COR-L47 (cell line): ENCODE measurements at places on chromosomes 4 and X.

GRCh38 chr4:156505341-156505955 is 466.2 kb downstream of the PDGFC start:
- no peak for DNase-seq

DNA sequence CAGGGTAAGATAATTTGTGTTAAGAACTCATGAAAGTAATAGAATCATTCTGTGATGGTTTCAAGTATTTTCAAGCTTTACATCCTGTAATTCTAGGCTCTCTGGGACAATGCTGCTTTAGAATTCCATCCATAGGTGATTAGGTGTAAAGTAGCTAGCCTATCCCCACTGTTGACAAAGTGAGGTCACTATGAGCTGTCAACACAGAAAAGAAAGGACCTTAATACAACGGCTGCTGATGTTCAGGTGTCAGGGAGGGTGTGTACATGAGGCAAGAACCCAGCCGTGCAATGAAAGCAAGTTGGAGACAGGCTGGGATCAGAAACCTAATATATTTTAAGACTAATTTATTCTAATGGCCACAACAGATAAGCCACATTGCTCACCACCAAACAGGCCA is 36.8 kb upstream of the SH3RF1 start:
- DNase-seq = no peak

GRCh38 chr4:122701965-122702364 is 30.5 kb upstream of the BBS12 start:
- DNase-seq = no peak

DNA sequence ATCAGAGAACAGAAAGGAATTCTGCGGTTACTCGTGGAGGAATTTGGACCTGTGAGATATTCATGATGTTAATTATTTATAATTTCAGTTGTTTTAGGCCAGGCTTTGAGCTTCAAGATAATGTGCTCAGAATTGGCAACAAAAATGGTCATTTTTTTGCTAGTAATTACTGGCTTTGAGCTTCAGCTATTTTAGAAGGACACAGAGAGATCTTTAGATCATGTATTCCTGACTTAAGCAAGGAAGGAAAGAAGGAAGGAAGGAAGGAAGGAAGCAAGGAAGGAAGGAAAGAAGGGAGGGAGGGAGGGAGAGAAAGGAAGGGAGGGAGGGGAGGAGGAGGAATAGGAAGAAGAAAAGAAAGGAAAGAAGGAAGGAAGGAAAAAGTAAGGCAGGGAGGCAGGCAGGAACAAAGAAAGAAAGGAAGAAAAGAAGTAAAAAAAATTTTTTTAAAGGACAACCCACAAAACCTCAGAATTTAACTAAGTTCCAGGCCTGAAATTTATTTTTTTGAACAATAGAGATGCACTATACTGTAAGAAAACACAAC is 277.9 kb upstream of the KLF3 start:
- DNase-seq = no peak

DNA sequence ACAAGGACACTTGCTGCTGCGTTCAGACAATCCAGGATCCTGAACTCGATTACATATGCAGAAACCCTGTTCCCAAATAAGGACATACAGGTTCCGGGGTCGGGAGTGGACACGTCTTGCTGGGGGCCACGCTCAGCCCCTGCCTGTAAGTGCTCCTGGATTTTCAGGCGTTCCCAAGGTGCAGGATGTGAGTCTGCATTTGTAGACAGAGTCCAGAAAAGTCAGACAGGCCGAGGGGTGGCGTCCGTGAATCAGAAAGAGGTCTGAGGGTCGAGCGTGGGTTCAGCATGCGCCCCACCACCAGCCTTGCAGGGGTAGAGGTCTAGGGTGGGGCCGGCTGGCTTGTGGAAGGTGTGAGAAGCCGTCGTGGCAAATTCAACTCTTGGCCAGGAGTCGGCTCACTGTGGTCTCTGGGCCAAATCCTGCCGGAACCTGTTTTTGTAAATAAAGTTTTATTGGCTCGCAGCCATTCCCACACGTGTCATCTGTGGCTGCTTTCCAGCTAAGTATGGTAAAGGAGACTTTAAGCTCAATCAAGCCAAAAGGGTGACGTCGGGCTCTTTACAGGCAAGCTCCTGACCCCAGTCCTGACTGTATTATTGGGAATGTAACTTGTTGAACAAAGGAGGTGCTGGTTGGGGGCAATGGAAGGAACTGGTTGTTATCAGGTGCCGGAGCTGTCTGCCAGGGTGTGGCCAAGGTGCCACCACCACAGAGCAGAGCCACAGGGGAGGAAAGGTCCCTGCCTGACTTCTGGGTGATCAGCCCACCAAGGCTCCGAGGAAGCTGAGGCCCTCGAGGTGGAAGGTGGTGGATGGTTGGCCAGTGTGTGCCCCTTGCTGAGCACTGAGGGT is 7.4 kb downstream of the DOK7 start:
- DNase-seq = peak; percentile 24

DNA sequence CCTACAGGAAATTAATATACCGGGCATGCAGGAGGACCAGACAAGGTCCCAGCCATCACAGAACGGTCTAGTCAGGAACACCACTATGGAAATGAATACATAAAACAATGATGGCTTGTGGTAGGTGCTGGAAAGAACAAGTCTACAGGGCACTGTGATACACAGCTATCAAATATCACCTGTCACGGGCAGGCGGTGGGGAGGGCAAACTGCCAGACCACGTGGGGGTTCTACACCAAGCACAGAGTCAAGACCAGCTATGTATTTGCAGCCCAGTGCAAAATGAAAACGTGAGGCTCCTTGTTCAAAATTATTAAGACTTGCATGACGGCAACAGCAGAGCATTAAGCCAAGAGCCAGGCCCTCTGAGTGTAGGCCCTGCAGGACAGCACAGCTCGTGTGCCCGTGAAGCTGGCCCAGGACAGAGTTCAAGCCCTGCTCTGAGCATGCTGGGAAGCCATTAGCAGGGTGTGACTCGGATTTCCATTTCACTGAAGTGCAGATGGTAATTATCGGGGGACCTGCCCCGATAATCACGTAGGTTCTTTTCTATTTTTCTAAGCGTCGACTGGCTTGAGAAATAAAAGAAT is 83.6 kb downstream of the JAKMIP1 start:
- DNase-seq = peak; percentile 81

DNA sequence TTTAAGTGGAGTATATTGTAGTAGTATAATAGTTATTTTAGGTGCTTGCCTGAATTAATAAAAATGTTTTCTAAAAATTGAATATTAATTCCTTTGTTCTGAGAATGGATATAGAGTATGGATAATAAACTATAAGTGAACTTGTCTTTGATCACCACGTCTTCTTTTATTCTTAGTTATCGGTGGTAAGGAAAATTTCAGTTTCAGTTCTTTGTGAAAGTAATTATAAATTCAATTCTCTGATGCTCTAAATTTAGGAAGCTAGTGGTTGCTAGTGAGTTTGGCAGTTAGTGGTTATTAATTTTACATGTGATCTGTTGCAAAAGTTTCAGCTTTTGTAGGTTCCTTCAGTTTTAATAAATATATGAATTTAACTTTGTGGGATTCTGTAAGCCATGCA is 30.8 kb downstream of the MRPL1 start:
- no peak for DNase-seq

DNA sequence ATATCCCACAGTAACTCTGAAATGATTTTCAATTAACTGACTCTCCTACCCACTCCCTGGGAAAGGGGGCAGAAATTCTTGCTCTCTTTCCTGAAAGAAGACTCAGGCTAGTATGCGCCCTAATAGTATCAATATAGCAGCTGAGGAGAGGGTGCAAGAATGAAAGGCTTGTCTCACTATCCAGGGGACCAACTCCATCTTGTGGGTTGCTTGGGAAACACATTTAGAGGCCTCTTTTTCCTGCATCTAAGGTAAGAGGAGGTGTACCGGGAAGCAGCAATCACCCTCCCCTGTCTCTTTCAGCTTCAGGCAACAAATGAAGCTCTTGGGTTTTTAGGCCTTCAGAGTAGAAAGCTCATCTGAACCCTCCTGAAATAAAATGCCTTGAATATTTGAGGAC is 11.3 kb downstream of the TMEM255A start:
- DNase-seq = no peak

DNA sequence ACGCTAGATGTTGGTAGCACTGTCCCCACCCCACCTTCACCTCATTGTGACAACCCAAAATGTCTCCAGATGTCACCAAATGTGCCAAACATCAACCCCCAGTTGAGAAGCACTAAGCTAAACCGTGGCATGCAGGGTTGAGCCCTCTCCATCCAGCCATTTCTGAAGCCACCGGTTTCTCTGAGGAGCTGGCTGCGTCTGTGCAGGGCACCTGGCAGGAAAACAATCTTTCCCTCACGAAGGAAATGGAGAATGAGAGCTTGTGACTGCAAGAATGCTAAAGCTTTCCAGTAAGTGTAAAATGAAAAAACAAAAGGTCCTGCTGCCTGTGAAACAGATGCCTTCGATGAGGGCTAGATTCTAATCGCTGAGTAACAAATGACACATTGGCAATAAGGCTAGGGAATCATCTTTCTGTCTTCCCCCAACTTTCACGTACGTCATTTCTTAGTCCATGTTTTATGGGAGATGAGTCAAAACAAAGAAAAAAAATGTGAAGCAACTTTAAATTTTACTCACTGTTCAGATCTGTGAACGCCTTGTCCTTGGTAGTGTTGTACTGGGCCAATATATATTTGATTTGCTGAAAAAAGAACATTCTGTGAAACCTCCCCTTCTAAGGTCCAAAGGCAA is 59.9 kb downstream of the PROM1 start:
- DNase-seq = no peak

DNA sequence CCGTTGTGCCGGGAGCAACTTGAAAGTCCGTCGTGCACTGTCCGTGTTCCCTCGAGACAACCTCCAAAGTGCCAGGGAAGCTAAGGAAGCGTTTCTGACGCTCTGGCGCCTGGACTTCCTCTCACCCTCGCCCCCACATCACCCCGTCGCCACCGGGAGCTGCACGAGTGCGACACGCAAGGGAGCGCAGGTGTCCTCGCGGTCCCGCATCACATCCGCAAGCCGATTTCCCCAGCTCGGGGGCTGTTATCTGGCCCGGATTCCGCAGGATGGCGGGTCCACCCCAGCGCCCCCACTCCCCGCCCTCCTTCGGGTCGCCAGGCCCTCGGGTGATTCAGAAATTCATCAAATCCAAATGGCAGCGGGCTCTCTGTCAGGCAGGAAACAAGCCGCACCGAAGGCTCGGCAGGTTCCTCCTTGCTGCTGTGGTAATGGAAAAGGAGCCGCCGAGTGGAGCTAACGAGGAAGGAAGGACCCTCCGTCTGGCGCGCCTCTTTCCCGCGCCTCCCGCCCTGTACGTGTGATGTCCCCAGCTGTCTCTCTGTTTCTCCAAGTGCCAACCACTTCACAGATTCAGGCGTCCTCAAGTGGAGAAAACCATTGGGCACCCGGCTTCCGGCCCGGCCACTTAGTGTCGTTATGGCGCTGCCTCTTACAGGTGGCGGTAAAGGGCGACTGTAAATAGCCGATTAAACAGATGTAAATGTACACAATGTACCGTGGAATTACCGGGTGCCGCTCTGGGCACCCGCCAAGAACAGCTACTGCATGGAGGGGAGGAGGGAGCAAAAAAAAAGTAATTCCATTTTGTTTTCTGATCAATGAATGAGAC is 921 bp upstream of the SETD7 start:
- peak; percentile 91 for DNase-seq

GRCh38 chr4:184645904-184646610 is 3.2 kb downstream of the CASP3 start:
- DNase-seq = no peak

DNA sequence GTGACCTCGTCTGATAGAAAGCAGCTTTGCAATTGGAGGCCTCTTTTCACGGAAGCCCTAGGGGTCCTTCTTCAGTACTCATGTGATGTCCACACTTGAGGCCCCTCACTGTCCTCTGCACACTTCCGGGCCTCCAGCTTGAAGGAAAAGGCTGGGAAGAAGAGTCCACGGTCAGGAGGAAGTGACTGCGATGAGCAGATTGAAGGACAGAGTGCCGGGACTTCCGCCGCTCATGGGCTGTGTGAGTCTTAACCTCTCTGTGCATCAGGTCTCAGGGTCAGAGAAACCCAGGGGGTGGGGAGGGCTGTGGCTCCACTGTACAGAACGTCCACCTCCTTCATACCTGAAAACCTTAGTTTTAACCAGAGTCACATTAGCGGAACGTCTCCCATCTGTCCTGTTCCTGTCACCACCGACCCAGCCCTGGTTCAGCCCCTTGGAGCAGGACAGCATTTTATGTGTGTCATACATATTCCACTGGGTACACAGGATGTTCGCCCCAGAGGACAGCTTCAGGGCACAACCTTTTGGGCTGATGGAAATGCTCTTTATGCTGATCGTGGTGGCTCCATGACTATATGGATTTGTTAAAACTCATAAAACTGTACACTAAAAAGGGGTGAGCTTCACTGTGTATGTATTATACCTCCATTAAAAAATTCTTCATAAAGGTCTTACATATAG is 51.0 kb upstream of the SORCS2 start:
- DNase-seq = no peak

DNA sequence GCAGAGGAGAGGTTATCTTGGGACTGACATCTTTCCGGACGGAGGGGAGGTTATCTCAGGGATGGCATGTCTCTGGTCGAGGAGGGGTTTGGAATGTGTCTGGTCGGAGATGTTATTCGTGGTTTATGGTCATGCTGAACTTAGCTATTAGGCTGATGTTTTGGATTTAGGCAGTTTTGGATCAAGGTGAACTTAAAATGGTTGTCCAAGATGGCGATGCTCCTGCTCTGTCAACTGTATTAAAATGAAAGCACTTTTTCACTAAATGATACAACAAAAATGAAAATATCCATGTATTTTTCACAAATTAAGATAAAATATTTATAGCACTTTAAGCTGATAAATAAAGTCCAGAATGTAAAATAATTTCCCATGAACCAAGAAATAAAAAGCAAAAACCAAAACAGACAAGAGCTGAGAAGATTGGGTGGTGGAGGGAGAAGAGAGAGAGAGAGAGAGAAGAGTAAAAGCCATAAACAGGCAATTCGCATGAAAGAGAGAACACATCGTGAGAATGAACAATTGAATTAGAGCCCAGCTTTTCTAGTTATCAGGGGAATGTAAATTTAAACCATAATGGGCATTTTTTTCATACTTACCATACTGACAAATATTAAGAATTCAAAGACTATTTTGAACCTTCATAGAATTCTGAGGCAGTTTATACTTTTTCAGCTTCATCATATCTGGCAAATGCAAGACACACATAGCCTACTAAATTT is 2236.0 kb upstream of the AGA start:
- DNase-seq = no peak

- no peak for DNase-seq
Observed at GRCh38 chr4:90121676-90122354, 5.4 kb upstream of the CCSER1 start.

GRCh38 chrX:81957900-81958545 is 756.1 kb downstream of the SH3BGRL start:
- peak; percentile 42 for DNase-seq

DNA sequence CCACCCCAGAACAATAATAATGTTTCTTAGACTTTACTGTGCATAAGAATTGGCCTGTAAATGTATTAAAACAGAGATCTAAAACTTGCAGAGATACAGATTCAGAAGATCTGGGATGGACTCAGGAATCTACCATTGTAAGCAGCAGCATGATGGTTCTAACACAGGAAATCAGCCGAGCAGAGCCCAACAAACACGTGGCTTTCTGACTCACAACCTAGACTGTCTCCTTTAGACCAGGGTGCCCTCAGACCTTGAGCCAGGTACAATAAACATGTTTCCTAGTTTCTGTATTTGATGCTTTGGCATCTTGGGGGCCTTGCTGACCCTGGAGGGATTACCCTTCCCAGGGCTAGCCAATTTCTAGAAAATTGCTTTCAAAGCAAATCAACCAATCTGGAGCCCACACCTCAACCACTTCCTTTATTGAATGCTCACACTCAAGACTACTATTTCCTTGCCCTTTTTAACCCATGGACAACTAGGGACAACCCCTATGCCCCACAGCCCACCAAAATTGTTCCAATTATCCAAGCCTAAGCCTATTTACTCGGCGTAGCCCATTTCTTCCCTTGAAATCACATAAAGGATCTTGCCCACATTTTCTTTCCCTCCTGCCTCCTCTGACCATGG is 80.5 kb downstream of the TBC1D9 start:
- no peak for DNase-seq
